Karpas-422 (cell line): ENCODE measurements at places on chromosomes 5 and 9. TPM values are rescaled to one million over a fixed set of nuclear protein-coding genes. Genes with fewer than 3 reads are reported as not detected.
A peak's percentile ranks its signal among the peaks of the same experiment; 100 is the strongest.

- H3K36me3 ChIP-seq: 0 out of 2 replicates have a peak, but pooled peaks cover 4% of the 10 kb centered on the region
- H3K27me3 ChIP-seq: no peaks in the 10 kb centered on the region
- peak overlapping the region; percentile 27; the same call in 1 of the 2 replicates for H3K4me3 ChIP-seq
- H3K27ac ChIP-seq: peak overlapping the region; percentile 36
These were observed 128.8 kb upstream of the MAP3K1 start for GRCh38 chr5:56686337-56687195.

GRCh38 chr9:27475057-27475595 is 49.0 kb upstream of the IFNK start:
- no peaks in the 10 kb centered on the region for H3K4me1 ChIP-seq
- H3K4me3 ChIP-seq: no peak overlapping the region
- no peak for DNase-seq
- H3K36me3 ChIP-seq: no peaks in the 10 kb centered on the region

- no peak overlapping the region for H3K27ac ChIP-seq
- H3K27me3 ChIP-seq: no peaks in the 10 kb centered on the region
- H3K36me3 ChIP-seq: no peaks in the 10 kb centered on the region
- H3K4me3 ChIP-seq: no peak overlapping the region
- no peak for DNase-seq
These were observed 298.8 kb downstream of the RASEF start for GRCh38 chr9:82764061-82764668.

- no peak for DNase-seq
- no peaks in the 10 kb centered on the region for H3K27me3 ChIP-seq
- H3K27ac ChIP-seq: peak overlapping the region; percentile 92
These were observed 26.1 kb downstream of the DAP start for GRCh38 chr5:10734832-10735523.

GRCh38 chr9:98024702-98025101 is 31.8 kb upstream of the NANS start:
- no peaks in the 10 kb centered on the region for H3K27me3 ChIP-seq
- peaks cover 17% of the 10 kb centered on the region; the same call in 1 of the 2 replicates for H3K36me3 ChIP-seq
- H3K4me1 ChIP-seq: peaks cover 60% of the 10 kb centered on the region
- H3K27ac ChIP-seq: peak overlapping the region; percentile 82
- DNase-seq: no peak

- no peak overlapping the region for H3K4me3 ChIP-seq
- H3K4me1 ChIP-seq: no peaks in the 10 kb centered on the region
- DNase-seq: no peak
- no peak overlapping the region for H3K27ac ChIP-seq
- no peaks in the 10 kb centered on the region for H3K36me3 ChIP-seq
These were observed 75.8 kb downstream of the F2RL2 start for GRCh38 chr5:76547242-76547890.

PRR16 gene
- not detected in 2 replicates for total RNA-seq

PHF24 gene
- not detected in 2 replicates for total RNA-seq
